ENCODE measurements at places on chromosomes 12 and 14. TPM values are rescaled to one million over a fixed set of nuclear protein-coding genes. Genes with fewer than 3 reads are reported as not detected.

BIN2 gene
- total RNA-seq = 161 TPM

TAS2R10 gene
- 0.48 TPM for total RNA-seq

CCDC197 gene
- total RNA-seq = 0.25 TPM

PTPRR gene
- total RNA-seq = not detected

ADAMTS20 gene
- not detected for total RNA-seq

KCNMB4 gene
- 0.74 TPM for total RNA-seq

CLECL1 gene
- total RNA-seq = 0.72 TPM

GRCh38 chr12:2115101-2115845 is 62.5 kb downstream of the CACNA1C start:
- H3K4me1 ChIP-seq = no peaks in the 10 kb centered on the region
- no peaks in the 10 kb centered on the region for H3K27me3 ChIP-seq
- no peak overlapping the region for H3K4me3 ChIP-seq
- no peaks in the 10 kb centered on the region for H3K36me3 ChIP-seq

DNA sequence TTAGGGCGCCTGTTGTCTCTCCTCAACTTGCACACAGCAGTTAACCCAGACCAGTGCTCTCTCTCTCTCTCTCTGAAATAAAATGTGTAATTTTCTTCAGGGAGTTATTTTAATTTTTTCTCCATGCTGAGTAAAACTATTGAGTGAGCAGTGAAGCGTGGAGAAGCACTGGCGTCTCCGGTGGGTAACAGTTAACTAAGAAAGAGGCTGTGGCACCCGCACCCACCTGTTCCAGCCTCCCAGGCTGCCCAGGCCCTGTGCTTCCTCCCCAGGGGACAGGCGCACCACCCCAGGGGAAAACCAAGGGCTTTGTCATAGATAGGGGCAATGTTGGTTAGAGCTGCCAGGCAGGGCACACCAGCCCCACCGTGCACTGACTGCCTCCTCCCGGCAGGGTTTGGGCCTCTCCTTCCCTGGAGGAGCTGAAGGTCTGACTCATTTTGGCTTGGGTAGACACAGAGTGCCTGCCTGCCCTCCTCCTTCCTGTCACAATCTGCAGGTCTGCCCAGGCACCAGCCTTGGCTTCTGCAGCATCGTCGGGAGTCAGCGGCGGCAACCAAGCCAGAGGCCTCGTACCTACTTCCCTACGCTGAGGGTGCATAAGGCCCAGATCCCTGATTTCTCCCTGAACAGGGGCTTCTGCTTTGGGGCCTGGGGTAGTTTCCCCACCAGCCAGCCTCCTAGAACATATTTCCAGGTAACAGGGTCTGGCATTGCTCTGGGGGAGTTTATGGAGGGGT is 3.9 kb downstream of the HOXC5 start:
- no peak overlapping the region for H3K27ac ChIP-seq
- no peak overlapping the region for H3K4me3 ChIP-seq
- no peak for DNase-seq
- no peaks in the 10 kb centered on the region for H3K36me3 ChIP-seq

GRCh38 chr14:35878272-35879150 is 52.4 kb downstream of the BRMS1L start:
- peaks cover 12% of the 10 kb centered on the region for H3K4me1 ChIP-seq
- no peak for DNase-seq
- no peaks in the 10 kb centered on the region for H3K36me3 ChIP-seq
- H3K4me3 ChIP-seq = peak overlapping the region; percentile 1
- no peak overlapping the region for H3K27ac ChIP-seq

DNA sequence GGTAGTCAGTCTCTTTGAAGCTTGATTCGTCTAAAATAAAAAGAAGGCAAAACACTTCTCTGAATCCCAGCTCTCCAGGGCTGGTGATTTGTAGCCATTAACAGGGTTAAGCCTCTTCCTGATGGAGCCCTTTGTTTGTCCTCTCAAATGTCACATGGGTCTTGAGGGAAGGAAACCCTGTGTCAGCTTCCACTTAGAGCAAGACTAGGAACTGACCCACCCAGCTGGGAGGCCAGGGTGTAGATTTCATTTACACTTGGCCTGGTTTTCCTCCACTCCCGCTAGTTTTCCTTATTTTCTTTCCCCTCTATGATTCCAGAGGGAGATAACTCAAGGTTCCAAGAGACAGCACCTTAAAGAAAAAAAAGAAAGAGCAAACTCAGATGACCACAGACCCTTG is 230.5 kb upstream of the EGLN3 start:
- H3K36me3 ChIP-seq = no peaks in the 10 kb centered on the region
- H3K27me3 ChIP-seq = peaks cover 3% of the 10 kb centered on the region
- H3K27ac ChIP-seq = no peak overlapping the region
- H3K4me1 ChIP-seq = no peaks in the 10 kb centered on the region
- no peak overlapping the region for H3K4me3 ChIP-seq
- no peak for DNase-seq

GRCh38 chr12:27207615-27208413 is 36.3 kb upstream of the STK38L start:
- no peak overlapping the region for H3K27ac ChIP-seq
- H3K4me3 ChIP-seq = no peak overlapping the region
- DNase-seq = no peak
- H3K36me3 ChIP-seq = peaks cover 2% of the 10 kb centered on the region
- peaks cover 4% of the 10 kb centered on the region for H3K4me1 ChIP-seq

DNA sequence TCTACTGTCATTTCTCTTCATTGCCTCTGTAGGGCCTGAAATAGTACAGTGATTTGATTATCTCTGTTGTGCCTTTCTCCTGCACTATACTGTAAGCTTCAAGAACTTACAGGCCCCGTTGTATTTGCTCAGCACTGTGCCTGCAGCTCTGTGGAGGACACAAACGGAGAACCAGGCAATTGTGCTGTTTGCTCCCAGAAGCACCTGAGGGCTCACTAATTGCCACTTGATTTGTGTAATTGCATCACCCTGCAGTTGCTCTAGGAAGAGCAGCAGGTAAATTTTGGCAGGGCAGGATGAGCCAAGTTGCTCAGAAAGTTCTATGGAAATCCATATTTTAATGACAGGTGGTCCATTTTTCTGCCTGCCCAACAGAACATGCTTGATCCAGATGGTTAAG is 11.6 kb upstream of the KRT82 start:
- H3K27me3 ChIP-seq = peaks cover 11% of the 10 kb centered on the region
- no peak for DNase-seq
- H3K4me1 ChIP-seq = no peaks in the 10 kb centered on the region
- H3K4me3 ChIP-seq = no peak overlapping the region
- H3K36me3 ChIP-seq = no peaks in the 10 kb centered on the region

DNA sequence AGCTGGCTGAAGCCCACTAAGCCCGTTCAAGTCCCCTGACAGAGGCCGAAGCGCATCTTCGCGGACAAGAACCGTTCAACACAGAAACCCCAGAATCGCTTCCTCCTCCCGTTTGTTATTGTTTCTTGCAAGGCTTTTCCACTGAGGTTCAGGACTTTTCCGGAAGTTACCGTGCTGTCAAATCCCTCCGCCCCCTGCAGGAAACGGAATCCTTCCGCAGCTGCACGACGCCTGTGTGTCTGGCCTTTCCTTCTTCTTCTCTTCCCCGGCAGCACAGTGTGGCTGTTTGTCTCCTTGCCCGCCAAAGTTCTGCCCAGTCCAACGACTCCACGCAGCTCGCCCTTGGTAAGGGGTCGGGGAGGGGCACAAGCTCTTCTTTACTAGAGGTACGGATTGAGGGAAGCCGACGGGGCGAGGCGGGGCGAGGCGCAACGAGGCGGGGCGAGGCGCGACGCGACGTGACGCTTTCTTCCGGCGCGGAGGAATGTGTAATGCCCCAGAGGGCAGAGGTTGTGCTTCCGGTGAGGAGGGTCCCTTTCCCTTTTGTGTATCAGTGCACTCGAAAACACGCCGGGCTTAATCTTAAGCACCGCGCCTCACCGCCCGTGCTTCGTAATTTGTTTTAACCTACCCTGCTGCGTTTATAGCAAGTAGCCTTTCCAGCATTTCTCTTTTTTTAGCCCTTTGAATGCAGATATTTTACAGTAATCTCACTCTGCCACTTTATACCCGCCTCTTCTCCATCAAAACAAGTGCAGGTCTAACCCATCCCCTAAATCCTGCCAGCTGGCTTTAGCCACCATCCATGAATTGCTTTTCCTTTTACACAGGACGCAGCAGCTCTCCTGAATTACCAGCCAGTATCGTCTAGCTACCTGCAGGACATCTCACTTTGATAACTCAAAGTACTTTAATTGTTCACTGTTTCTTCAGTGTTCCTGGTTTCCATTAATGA is at the start of gene KDM5A:
KDM5A (minus strand) TSS at position 179 of the 955 bp plus-strand sequence. CDS start 229 bp downstream, outside the sequence.
- DNase-seq = peak; percentile 93
- H3K4me3 ChIP-seq = peak within 1 kb of the TSS; percentile 95
- peaks cover 11% of the 10 kb centered on the region for H3K36me3 ChIP-seq
- no peaks in the 10 kb centered on the region for H3K27me3 ChIP-seq
- peak within 1 kb of the TSS; percentile 100 for H3K27ac ChIP-seq

DNA sequence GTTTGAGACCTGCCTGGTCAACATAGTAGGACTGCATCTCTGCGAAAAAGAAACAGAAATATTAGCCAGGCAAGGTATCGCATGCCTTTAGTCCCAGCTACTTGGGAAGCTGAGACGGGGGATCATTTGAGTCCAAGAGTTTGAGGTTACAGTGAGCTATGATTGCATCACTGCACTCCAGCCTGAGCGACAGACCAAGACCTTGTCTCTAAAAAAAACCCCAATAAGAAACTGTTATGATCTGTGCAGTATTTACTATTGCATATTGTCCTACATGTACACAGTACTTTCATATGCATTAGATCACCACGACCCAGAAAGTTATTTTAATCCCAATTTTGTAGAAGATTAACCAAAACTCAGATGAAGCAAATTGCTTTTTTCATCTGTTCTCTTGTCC is 187.5 kb downstream of the PCNX1 start:
- peaks cover 3% of the 10 kb centered on the region for H3K4me1 ChIP-seq
- DNase-seq = no peak
- H3K27me3 ChIP-seq = no peaks in the 10 kb centered on the region
- H3K27ac ChIP-seq = no peak overlapping the region
- H3K36me3 ChIP-seq = peaks cover 68% of the 10 kb centered on the region
- H3K4me3 ChIP-seq = no peak overlapping the region

- peak overlapping the region; percentile 93 for H3K4me3 ChIP-seq
- H3K36me3 ChIP-seq = peaks cover 2% of the 10 kb centered on the region
- no peak for DNase-seq
- peak overlapping the region; percentile 95 for H3K27ac ChIP-seq
Measured at GRCh38 chr14:77031759-77032490, 3.4 kb upstream of the IRF2BPL start.

- H3K27me3 ChIP-seq = peaks cover 6% of the 10 kb centered on the region
- no peak overlapping the region for H3K27ac ChIP-seq
- no peak overlapping the region for H3K4me3 ChIP-seq
Measured at GRCh38 chr12:49197256-49197655, 8.4 kb upstream of the TUBA1A start.

GRCh38 chr14:88505621-88506020 is 49.2 kb downstream of the PTPN21 start:
- H3K4me1 ChIP-seq = no peaks in the 10 kb centered on the region
- peaks cover 6% of the 10 kb centered on the region for H3K27me3 ChIP-seq
- no peak overlapping the region for H3K27ac ChIP-seq
- H3K4me3 ChIP-seq = no peak overlapping the region
- DNase-seq = no peak
- no peaks in the 10 kb centered on the region for H3K36me3 ChIP-seq

DNA sequence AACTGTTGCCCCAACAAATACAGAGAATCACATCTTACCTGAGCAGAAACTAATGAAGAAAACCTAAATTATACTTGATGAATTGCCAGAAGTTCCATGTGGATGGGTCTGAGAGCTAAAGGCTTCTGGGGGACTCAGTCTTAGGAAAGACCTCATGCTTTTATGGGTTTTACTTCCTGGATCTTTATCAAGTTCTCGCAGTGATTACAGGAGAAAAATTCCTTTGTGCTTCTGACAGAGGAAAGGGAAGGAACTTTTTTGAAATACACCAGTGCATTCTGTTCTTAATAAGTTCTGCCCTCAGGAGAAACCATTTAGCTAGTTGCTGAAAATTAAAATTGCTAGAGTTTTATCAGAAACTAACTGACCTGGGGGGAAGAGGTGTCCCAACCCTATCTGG is 203.9 kb upstream of the KITLG start:
- no peaks in the 10 kb centered on the region for H3K27me3 ChIP-seq
- H3K36me3 ChIP-seq = no peaks in the 10 kb centered on the region
- no peak for DNase-seq
- H3K27ac ChIP-seq = no peak overlapping the region

- H3K36me3 ChIP-seq = no peaks in the 10 kb centered on the region
- peaks cover 11% of the 10 kb centered on the region for H3K27me3 ChIP-seq
- H3K27ac ChIP-seq = no peak overlapping the region
- no peaks in the 10 kb centered on the region for H3K4me1 ChIP-seq
Measured at GRCh38 chr12:100365411-100365810, 8.5 kb downstream of the SLC17A8 start.

DNA sequence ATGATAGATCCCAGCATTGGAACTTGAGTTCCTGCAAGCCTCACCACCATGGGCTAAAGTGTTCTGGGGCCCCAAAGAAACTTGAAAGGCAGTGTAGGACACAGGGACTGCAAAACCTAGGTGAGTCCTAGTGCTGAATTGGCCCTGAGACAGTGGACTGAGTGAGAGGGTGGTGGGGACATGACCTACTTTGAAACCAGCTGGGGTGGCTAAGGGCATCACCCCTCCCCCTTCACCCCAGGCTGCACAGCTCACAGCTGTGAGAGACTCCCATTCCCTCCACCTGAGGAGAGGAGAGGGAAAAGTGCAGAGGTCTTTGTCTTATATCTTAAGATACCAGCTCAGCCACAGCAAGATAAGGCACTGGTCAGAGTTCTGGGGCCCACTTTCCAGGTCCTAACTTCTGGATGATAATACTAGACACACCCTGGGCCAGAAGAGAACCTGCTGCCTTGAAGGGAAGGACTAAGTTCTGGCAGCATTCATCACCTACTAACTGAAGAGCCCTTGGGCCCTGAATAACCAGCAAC is 62.5 kb downstream of the MAPKAPK5 start:
- H3K36me3 ChIP-seq = peaks cover 30% of the 10 kb centered on the region
- peaks cover 3% of the 10 kb centered on the region for H3K4me1 ChIP-seq
- no peaks in the 10 kb centered on the region for H3K27me3 ChIP-seq
- no peak overlapping the region for H3K4me3 ChIP-seq
- no peak overlapping the region for H3K27ac ChIP-seq

DNA sequence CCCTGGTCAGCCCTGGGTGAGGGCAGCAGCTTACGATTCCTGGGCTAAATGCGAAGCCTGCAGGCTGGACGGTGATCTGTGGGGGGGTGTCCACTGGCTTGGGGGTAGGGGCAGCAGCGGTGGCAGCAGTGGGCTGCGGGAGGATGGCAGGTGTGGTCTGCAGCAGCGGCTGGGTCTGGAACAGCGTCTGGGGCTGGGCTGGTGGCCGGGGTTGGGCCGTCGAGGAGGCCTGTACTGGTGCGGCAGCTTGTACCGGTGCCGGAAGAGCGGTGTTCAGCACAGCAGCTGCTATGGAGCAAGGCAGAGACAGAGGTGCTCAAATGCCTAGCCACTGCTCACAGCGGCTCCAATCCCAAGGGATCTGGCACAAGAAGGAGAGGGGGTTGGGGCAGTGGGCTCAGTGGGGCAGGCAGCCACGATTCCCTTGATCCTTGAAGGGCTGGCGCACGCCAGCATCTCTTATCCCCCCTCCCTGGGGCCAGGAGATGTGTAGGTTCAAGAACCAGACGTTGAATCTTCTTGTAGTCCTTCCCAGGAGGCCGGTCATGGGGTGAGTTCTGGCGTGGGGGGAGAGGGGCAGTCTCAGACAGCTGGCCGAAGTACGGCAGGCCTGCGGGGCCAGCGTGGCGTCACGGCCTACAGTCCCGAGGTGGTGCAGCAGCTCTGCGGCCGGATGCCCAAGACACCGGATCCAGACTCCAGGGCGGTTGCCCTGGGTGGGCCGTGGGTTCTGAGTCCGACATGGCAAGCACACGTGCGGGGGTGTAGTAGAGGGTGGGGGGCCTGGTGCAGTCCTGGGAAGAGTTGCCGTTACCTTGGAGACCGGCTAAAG is 19.9 kb downstream of the POU6F1 start:
- H3K4me1 ChIP-seq = no peaks in the 10 kb centered on the region
- H3K36me3 ChIP-seq = no peaks in the 10 kb centered on the region
- H3K27me3 ChIP-seq = no peaks in the 10 kb centered on the region
- H3K27ac ChIP-seq = no peak overlapping the region
- no peak overlapping the region for H3K4me3 ChIP-seq

Data from activated naive CD8-positive, alpha-beta T cell treated with anti-CD3 and anti-CD28 coated beads, Interleukin-2, amount 10 ng/mL, durations not matched to agents 7 days and 5 days (primary cell).